ENCODE measurements at places on chromosomes 1 and 21. TPM values are rescaled to one million over a fixed set of nuclear protein-coding genes. Genes with fewer than 3 reads are reported as not detected.

- H3K4me3 ChIP-seq = no peak overlapping the region
- H3K27me3 ChIP-seq = peaks cover 2% of the 10 kb centered on the region
- DNase-seq = no peak
- no peak overlapping the region for H3K27ac ChIP-seq
- H3K4me1 ChIP-seq = no peaks in the 10 kb centered on the region
Observed at GRCh38 chr1:33517596-33518250, 45.3 kb downstream of the ZSCAN20 start.

- H3K36me3 ChIP-seq = no peaks in the 10 kb centered on the region
- no peak overlapping the region for H3K27ac ChIP-seq
- peaks cover 5% of the 10 kb centered on the region for H3K27me3 ChIP-seq
- no peak for DNase-seq
- no peak overlapping the region for H3K4me3 ChIP-seq
Observed at GRCh38 chr1:153347856-153348255, 785 bp downstream of the PGLYRP4 start.

- no peaks in the 10 kb centered on the region for H3K27me3 ChIP-seq
- no peak overlapping the region for H3K27ac ChIP-seq
- no peak for DNase-seq
- H3K36me3 ChIP-seq = no peaks in the 10 kb centered on the region
- no peaks in the 10 kb centered on the region for H3K4me1 ChIP-seq
- no peak overlapping the region for H3K4me3 ChIP-seq
Observed at GRCh38 chr1:201911826-201912571, 23.3 kb downstream of the SHISA4 start.

OXCT2 gene
- not detected for total RNA-seq

All from CD4-positive, alpha-beta T cell (primary cell).